ENCODE measurements at places on chromosomes 3 and 15.

DNA sequence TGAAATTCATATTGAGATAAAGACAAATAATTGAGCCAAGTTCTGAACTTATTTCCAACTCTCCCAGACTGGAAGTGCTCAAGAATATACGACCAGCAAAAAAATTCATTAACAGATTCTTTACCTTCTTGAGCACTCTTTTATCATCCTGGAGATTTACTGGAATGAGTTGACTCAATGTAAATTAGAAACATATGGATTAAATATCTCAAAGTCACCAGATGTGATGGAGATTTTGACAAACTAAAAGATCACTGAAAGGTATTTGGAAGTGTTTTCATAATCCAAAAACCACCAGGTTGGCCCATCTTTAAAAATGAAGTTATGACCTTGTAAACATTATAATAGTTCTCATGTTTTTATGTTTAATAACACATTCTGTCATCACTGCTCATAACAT, 433.2 kb upstream of the RASGRP1 start:
- no peak for DNase-seq

GRCh38 chr3:124483915-124484470, 246.3 kb upstream of the UMPS start:
- no peak for DNase-seq

DNA sequence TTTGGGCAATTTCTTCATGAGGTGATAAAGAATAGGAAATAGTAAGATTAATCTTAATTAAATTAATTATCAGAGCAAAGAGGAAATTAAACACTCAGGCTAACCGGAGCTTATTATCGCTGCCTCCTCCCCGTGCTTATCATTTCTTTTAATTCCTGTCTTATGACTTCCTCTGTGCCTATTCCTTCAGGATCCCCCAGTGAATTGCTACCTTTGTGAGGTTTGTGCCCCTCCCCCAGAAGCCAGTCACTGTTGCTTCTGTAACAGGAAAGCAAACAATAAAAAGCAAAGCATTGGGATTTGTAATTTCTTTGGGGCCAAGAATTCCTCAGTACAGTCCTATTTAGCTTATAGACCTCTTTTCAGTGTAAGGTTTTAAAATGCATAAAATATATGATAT, 164.5 kb downstream of the CADPS start:
- DNase-seq, result no peak

GRCh38 chr15:68829068-68829467, 8.4 kb upstream of the ANP32A start:
- peak; percentile 27 for DNase-seq

GRCh38 chr3:120300971-120301370, 15.9 kb upstream of the GPR156 start:
- no peak for DNase-seq

DNA sequence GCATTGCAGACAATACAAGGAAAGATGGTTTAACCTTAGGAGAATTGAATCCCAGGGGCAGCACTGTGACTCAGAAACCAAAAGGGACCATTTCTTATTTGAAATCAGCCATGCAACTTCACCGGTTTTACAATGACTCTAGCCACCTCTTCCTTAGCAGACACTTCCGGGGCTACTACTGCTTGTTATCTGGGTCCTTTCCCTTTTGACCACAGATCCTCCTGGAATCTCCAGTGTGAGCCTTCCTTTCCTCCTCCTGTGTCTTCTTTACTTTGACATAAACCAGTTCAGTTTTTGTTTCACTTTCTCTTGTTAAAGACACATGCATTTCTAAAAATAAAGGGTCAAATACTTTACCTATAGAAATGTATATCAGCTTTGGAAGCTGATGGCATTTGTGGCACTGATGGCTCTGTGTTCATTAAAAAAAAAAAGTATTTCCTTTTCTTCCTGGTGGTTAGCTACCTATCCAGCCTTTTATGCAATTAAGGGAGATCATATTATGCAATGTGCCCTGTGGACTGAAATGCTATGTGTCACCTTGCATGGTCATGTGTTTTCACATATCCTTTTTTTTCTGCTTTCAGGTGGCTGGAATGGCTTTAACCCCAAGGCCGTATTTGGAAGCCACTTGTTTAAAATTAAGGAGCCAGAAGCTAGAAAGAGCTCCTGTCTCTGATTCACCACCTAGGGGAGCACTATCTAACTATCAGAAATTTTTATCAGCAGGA, 296.2 kb downstream of the CHL1 start:
- DNase-seq, result no peak

DNA sequence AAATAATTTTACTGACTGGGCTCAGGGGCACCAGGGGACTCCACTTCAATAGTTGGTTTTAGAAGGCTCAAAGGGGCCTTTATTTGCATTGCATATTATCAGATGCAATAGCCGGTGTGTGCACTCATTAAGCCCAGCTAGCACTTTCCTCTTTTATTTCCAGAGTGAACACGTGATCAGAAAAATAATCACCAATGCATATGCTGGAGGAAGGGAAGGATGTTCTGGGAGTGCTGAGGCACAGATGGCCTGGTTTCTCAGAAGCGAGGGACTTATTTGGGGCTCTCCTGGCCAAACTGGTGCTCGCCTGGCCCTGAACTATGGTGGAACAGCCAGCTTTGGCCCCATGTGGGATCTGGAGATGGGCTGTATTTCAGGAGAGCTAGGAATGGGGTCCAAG, 60.4 kb upstream of the SEC13 start:
- DNase-seq, result no peak

- peak; percentile 44 for DNase-seq
Measured at GRCh38 chr3:23203708-23204330, 692 bp downstream of the UBE2E2 start.

GRCh38 chr3:165185707-165186327, 10.4 kb downstream of the SLITRK3 start:
- peak; percentile 45 for DNase-seq

DNA sequence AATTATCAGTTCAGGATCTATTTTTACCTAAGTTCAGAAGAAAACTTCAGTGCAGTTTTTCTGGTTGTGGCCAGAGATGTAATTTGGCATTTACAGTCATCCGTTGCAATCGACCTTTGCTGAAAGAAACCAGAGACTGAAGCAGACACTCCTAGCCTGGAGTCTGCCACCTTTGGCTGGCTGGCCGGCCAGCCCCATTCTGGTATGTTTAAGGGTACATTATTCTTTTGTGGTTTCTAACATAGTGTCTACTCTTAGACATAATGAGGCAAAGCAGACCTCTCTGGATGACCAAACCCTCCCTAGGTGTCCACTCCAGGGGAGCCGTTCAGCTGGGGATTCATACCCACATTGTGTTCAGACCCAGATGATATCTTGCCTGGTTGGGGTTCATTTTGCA, 275.9 kb upstream of the TPM1 start:
- DNase-seq, result no peak

DNA sequence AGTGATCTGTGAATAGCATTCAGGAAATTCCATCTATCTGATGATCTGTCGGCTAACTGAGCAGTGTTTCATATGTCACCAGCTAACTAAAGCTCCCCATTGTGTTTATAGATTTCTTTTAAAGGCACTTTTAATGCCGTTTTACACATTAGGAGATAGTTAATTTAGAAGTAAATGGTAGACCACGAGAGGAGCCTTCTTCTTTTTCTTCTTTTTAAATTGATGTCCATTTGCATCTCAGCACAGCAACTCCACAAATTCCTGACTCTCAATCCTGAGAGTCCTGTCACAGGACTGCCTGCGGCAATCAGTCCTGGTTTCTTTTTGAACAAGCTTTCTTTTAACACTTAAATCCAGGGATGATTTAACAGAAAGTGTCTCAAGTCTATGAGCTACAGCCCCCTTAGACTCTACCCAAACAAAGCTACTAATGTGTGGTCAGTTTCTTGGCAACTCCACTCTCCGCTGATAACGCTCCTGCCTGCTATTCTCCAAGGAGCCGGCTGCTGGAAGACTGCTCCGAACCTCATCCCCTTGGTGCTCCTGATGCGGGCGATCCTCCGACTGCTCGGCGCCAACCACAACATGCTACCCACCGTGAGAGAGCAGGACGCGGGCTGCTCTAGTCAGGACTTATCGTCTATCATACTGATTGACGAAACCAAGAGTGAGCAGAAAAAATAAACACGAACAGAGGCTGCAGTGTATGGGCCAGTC, 421.4 kb downstream of the MECOM start:
- DNase-seq, result peak; percentile 79

DNA sequence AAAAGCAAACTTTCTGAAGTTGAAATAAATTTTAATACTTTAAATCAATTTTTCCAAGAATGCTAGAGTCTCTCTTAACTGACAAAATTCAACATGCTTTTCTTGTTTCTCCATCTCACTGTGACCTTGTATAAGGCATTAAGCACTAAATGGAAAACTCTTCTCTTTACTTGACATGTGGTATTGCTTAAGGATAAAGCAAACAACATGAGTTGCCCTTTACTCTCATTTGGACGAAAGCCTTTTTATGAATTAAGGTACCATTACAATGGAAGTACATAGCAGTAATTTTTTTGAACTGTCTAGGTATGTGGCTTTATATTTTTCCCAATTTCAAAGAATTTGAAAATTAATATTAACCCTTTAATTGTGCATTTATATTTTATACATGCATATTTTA, 1.4 kb downstream of the STRIT1 start:
- DNase-seq, result no peak

- no peak for DNase-seq
Measured at GRCh38 chr3:117305681-117306080, 596.1 kb downstream of the TUSC7 start.

- DNase-seq, result no peak
Measured at GRCh38 chr3:84601303-84601702, 357.5 kb upstream of the CADM2 start.

- peak; percentile 25 for DNase-seq
Measured at GRCh38 chr15:92079047-92079446, 225.5 kb downstream of the SLCO3A1 start.

DNA sequence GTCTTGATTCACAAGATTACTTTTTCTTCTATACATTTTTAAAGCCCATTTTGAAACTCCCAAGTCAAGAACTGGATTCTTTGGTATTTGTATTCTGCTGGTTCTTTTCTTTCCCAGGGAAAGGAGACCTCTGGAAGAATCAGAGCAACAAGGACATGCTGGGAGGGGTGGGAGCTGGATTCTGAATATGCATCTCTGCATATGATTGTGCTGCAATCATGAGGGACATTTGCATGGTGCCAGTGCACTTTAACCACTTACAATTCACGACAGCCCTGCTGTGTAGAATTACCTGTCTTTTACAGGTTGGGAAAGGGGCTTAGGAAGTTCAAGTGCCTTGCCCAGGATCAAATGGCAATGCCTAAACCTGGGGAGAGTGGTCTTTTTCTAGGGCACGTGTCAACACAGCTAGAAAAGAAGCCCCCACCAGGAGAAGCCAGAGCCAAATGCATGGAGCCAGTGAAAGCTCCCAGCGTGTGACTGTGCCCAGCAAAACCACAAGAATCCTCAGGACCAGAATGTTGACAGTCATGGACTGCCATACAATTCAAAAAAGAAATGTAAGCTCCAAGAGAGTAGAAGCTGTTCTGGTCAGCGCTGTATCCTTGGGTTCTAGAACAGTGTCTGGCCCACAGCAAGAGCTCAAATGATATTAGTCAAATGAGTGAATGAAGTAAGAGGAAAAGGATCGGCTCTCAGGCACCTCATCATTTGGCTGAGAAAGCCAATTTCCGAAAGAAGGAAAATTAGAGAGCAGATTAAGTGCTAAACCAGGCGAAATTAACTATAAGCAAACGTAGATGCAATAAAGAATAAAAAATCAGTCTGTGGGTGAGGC, 84.5 kb upstream of the MEF2A start:
- DNase-seq, result no peak

- DNase-seq, result no peak
Measured at GRCh38 chr3:173943264-173943663, 545.7 kb downstream of the NLGN1 start.

GRCh38 chr15:57290187-57290586, 86.1 kb upstream of the CGNL1 start:
- no peak for DNase-seq

- no peak for DNase-seq
Measured at GRCh38 chr3:27626596-27627118, 95.5 kb downstream of the EOMES start.

DNA sequence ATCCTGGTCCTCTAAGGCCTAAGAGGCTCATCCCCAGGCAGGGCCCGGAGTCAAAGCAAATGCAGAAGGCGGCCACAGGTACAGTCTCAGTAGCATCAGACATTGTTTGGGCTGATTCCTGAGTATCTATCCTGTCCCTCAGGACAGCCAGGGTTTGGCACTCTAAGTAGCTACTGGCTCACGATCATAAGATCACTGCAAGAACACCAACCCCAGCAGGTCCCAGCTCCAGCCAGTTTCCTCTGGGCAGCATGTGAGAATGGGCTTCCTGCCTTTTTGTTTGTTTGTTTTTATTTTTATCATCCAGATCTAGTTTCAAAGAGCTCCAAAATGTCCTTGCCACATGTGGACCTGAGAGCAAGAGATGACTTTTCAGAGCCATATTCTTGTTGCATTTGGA, 32.7 kb downstream of the LRRFIP2 start:
- DNase-seq, result no peak

DNA sequence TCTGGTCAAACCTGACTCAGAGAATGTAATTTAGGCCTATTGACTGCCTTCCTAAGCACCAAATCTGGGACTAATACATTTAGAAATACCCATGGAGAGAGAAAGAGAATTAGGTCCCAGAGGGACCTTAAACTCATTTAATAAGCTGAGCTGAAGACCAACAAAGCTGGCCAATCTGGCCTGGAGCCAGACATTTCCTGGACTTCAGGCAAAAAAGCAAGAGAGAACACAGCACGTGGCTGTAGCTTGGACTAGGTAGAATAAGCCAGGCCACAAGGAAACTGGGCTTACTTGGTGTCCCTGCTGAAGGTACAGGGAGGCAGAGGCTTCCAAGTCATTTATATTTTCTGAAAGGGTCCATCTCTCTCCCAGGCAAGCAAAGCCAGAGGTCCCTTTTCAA, 88.1 kb downstream of the RTP4 start:
- DNase-seq, result no peak

GRCh38 chr15:77555232-77555631, 77.5 kb downstream of the LINGO1 start:
- no peak for DNase-seq

GRCh38 chr3:79473993-79474392, 293.8 kb downstream of the ROBO1 start:
- no peak for DNase-seq

- DNase-seq, result peak; percentile 66
Measured at GRCh38 chr3:113291572-113291971, 80.2 kb downstream of the BOC start.

DNA sequence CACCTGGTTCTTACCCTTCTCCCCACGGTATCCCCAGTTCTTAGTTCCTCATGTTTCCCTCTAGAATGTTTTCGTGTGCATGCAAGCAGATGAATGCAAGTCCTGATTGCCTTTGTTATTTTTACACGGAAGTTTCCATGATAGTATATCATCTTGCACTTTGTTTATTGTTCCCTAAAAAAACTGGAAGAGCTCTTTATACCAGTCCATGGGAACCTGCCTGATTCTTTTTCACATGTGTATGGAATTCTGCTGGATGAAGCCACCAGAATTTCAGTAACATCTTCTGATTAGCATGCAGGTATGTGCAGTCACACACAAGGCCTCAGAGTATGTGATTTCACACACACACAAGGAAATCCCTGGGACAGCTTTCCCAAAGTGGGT, 16.0 kb upstream of the LRRK1 start:
- no peak for DNase-seq
